Adipocyte (in vitro differentiated cells): ENCODE measurements at places on chromosomes 2 and 18.

DNA sequence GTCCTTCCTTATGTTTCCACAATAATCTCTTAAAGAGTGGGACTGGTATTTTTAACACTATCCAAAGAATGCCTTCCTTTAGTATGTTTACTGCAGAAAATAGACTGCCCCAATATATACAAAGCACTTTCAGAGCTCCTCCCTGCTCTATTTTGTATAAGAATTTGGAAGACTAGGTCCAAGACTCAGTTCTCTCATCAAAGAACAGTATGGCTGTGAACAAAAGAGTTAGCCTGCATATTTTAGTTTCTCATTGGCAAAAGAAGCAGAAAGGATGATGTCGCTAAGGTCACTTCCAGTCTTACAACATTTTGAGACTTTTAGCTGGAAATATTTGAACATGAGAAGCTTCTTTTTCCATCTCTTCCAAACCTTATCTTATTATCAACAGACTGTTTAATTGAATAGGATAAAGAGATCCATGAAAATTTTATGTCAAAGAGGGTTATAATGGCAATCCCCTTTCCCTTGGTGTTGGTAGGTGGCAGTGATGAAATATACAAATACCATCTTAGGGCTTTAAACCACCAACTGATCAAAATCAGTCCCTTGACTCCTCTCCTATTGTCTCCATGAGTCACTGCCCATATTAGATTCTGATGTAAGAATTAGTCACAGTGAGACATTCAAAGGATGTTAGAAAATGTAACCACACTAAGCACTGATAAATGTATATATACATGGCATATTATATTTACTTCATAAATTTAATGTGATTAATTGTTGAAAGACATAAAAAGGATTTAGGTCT, 266.9 kb upstream of the DSEL start:
- DNase-seq, result peak; percentile 81

GRCh38 chr2:242031481-242032019, 162.0 kb downstream of the RTP5 start:
- DNase-seq, result peak; percentile 59

- no peak for DNase-seq
These were observed 53.8 kb downstream of the SUMO1 start for GRCh38 chr2:202184557-202184956.

- peak; percentile 24 for DNase-seq
These were observed 558 bp downstream of the FBXO41 start for GRCh38 chr2:73283545-73284295.

GRCh38 chr2:234752966-234753365, 198.9 kb upstream of the SH3BP4 start:
- no peak for DNase-seq

- no peak for DNase-seq
These were observed 653.4 kb downstream of the NYAP2 start for GRCh38 chr2:226052772-226053416.

DNA sequence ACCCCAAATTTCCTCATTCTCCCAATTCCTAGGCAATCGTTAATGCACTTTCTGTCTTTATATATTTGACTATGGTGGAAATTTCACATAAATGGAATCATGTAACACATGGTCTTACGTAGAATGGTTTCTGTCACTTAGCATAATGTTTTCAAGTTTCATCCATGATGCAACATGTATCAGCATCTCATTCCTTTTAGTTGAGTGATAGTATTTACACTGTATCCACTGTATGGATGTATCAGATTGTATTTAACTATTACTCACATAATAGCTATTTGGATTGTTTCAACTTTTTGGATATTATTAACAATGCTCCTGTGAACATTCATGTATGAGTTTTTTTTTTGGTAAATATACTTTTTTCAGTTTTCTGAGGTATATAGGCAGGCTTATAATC, 982.3 kb upstream of the DDX18 start:
- no peak for DNase-seq

- DNase-seq, result no peak
These were observed 310.6 kb downstream of the C1D start for GRCh38 chr2:67752199-67752598.

DNA sequence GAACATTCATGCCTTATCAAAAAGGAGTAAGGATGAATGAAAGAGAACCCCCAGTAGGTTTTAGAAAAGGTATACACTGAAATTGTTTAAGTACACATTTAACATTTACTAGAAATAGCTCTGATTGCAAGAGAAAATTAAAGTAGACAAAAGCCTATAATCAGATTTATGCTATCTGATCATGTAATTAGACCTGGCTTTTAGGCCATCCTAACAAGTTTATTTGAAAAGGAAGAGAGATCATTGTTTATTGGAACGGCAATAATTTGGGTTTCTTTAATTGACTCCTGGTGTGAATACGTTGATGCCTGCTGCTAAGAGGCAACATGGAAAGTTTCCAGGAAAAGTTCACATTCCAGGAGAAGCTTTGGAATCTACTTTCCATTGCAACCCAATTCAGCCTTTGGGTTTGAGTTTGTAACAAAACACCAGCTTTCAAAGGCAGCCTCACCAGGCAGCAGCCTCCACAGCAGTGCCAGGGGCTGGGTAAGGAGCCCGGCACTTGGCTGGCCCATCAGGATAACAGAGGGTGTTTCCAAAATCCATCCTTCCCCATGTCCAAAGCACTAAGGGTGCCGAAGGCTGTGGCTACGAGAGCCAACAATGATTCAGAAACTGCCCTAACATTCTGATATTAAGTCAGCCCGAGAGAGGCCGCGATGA, 18.0 kb downstream of the FZD7 start:
- peak; percentile 77 for DNase-seq

- no peak for DNase-seq
These were observed 217.1 kb downstream of the SLC4A3 start for GRCh38 chr2:219844401-219845091.

DNA sequence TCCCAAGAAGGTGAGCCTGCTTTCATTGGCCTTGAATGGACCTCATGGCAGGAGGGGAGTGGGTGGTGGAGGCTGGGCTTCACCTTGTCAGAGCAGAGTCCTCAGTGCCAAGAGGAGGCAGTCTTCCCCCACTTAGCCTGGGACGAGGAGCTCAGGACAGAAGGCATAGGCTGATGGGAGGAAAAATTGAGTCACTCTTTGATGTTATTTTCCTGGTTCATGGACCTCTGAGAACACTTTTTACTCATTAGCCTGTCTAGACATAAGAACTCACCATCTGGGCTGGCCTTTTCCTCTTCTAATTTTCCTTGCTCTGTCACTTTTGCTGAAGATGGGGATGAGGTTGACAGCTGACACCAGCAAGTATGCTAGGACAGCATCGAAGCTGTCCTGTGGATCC, 225.7 kb upstream of the TNP1 start:
- no peak for DNase-seq

DNA sequence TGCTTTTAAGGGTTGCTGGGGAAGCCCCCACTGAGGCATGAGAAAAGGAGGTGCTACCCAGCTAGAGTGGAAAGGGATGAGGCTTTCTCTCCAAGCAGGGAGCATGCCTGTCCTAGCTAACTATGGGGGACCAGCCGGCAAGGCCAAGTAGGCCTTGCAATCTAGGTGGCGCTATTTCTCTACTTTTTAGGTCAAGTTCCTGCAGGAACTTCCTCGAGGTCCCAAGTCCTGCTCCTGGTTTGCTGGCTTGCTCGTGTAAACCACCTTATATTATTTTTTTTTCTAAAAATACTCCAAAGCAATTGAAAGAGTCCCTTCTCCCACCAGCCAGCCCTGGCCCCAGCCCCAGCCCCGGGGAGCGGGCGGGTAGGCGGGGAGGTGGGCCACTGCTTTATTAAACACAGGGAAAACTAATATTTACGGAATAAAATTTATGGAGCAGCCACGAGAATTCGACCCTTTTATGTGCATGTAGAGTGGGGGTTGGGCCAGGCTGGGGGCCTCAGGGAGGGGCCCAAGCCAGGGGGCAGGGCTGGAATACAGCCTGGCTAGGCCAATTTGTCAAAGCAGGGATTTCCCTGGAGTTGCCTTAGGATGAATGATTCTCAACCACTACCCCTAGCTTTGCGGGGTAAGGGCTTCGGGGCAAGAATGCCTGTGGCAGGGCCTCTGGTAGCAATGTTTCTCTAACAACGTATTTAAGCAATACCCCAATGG, 12.8 kb upstream of the IHH start:
- peak; percentile 73 for DNase-seq

DNA sequence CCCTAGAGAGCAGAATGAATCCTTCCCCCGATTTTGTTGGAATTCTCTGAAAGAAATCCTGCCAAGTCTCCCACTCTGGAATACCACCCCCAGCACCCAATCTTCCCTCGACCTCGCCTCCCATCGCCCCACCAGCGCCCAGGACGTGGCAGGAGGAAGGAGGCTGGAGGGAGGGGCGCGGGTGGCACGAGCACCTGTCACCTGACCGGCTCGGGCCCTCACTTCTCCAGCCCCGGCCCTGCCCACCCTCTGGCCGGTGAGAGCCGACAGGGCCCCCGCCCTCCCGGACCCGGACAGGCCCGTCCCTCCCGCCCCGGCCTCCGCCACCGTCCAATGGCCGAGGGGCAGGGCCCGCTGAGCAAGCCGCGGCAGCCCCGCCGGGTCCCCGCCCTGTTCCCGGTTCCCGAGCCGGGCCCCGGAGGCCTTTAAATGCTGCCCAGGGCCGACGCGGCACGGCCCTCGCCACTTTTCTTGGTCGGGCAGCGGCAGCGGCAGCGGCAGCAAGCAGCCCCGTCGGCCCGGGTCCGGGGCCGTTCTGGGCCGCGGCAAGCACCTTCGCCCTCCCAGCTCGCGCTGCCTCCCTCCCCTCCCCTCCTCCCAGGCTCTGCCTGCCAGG, at the start of gene LGALSL:
Gene LGALSL, plus strand, starts transcription at position 393 of the 616 bp plus-strand sequence. CDS start 384 bp downstream, outside the sequence.
- peak; percentile 76 for DNase-seq

GRCh38 chr2:107694667-107695066, 132.0 kb upstream of the RGPD4 start:
- DNase-seq, result no peak

- DNase-seq, result no peak
These were observed 407.5 kb downstream of the RNF144A start for GRCh38 chr2:7324706-7325105.

GRCh38 chr18:32906506-32907310, 133.9 kb upstream of the KLHL14 start:
- DNase-seq, result no peak

DNA sequence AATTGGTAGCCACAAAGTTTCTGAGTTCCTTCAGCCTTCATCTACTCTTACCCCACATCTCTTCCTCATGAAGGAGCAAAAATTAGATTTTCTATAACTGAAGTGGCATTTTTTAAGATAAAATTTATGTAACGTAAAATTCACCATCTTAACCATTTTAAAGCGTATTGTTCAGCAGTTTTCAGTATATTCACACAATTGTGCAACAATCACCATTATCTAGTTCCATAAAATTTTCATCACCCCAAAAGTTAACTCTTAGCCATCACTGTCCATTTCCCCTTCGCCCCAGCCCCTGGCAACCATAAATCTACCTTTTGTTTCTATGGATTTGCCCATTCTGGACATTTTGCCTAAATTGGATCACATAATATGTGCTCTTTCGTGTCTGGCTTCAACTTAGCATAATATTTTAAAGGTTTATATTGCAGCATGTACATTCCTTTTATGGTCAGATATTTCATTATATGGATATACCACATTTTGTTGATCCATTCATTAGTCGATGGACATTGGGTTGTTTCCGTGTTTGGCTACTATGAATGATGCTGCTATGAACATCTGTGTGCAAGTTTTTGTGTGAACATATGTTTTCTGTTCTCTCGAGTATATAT, 44.6 kb downstream of the ATIC start:
- DNase-seq, result no peak

DNA sequence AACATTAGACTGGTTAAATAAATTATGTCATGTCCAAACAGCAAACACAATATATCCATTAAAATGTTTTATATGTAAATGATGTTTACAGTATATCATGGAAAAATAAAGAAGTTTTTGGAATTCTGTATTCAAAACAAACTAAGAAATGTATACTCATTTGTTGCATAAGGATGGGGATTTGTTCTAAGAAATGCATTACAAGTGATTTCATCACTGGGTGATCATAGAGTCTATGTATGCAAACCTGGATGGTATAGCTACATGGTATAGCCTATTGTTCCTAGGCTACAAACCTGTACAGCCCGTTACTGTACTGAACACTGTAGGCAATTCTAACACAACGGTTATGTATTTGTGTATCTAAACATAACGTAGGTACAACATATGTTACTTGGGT, 35.1 kb downstream of the ARL5A start:
- no peak for DNase-seq

DNA sequence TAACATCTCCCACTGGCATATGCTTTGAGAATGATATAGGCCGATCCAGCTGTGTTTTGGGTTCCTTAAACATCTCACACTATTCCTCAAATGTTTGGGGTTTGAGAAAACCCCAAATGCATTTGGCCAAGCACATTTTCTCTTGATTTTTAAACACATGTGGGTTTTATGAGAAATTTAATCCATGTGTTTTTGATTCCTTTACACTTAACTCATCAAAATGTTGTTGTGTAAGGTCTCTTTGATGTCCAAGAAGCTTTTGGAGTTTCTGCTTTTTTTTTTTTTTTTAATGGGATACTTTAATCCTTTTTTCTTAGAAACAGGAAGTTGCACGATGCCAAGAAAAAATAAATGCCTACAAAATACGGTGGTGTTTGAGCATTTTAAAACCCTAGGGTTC, 339.8 kb upstream of the TCF4 start:
- DNase-seq, result peak; percentile 82

- no peak for DNase-seq
These were observed 17.8 kb downstream of the CTAGE1 start for GRCh38 chr18:22399949-22400348.

DNA sequence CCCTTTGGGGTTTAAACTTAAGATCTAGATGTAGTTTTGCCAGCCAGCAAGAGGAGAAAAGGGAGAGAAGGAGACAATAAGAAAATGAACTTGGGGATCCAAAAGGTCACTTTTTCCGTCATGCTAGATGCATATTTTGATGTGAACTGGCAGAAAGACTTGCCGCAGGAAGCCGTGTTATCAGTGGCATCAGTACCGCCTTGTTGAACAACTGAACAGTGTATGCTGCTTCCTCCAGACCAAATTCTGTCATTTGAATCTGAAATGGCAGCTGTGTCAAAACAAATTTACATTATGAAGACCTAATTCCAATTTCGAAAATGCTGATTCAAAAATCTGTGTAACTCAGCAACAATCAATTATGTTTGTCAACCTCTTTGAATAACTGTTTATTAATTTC, 42.1 kb downstream of the TMEM200C start:
- DNase-seq, result no peak

GRCh38 chr2:147600223-147600622, 244.6 kb upstream of the ACVR2A start:
- DNase-seq, result no peak

DNA sequence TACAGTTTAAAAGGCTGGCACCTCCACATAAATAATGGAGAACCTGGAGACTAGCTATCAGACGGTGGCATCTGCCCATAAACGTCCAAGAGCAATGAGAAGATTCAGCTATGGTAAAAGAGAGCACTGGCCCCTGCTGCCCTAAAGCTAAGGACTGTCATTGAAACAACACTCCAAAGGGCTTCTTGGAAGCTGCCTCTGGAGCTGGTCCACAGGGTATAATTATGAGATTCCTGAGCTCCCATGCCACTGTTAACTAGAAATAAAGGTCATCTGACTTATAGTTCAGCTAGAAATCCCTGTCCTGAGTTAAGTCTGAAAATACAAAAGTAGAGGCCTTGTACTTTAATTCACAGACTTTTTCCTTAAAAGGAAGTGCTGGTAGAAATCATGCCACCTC, 39.9 kb upstream of the RBMS1 start:
- peak; percentile 30 for DNase-seq

GRCh38 chr18:77000527-77000926, 132.1 kb downstream of the MBP start:
- DNase-seq, result peak; percentile 76
